Femur (tissue), 1 donor: ENCODE measurements at places on chromosomes 2 and 18.

DNA sequence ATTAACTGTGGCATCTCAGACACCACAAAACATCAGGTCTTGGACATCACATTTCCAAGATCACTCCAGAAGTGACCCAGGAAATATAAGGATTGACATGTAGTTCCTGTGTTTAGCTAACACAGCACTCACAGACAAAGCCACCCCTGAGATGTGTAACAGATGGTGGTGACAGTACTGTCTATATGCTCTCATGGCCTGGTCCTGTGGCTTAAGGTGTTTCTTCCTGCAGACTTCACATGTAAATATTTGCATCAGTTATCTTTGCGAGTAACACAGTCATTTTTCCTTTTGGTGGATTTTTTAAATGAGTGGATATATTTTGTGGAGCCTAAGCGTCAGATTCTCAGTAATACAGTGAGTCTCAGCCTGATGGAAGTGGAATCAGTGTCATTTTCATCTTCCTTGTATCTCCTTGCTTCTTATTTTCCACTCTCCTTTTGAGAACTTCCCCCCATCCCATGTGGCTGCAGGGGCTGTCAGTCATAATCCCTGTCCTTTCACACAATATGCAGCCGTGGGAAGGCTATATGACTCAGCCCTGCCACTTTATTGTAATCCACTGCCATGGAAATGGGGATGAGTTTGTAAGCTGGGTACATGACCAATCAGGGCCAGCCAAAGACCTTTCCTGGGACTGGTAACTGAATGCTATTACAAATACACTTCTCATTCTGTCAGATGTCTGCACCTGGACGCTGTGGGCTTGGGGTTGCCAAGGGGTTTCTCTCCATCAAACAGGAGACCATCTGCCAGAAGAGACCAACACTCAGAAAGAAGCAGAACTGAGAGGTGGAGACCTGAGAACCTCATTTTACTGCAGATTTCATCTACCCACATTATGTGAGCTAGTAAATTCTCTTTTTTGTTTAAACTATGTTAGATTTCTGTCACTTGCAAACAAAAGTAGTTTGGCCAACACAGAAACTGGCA lies 74.3 kb downstream of the ICOS start:
- DNase-seq: no peak

DNA sequence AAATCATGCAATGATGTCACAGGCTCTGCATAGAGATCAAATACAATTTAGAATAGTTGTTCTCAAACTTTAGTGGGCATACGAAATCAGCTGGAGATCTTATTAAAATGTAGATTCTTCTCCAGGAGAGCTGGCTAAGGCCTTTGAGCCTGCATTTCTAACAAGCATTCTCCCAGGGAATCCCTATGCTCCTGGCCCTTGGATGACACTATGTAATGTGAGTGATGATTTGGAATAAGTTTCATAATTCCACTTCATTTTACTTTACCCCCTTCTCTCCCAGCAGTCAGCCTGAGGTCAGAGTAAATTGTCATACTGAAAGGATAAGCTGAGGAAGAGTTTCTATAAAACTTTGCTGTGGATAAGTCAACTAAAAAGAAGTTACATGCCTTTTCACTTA lies 189.1 kb downstream of the UBE2E3 start:
- no peak for DNase-seq

- no peak for DNase-seq
Observed at GRCh38 chr2:133166031-133166430, 402.2 kb downstream of the NCKAP5 start.

GRCh38 chr2:80968450-80968849 lies 663.9 kb upstream of the LRRTM1 start:
- no peak for DNase-seq

- DNase-seq: no peak
Observed at GRCh38 chr2:233375490-233376314, 21.4 kb downstream of the DGKD start.

GRCh38 chr18:50879302-50880118 lies 592 bp downstream of the ME2 start:
- DNase-seq: peak; percentile 53

- no peak for DNase-seq
Observed at GRCh38 chr2:216618785-216619184, 14.4 kb upstream of the IGFBP2 start.

- no peak for DNase-seq
Observed at GRCh38 chr2:100240386-100240785, 81.9 kb downstream of the LONRF2 start.

DNA sequence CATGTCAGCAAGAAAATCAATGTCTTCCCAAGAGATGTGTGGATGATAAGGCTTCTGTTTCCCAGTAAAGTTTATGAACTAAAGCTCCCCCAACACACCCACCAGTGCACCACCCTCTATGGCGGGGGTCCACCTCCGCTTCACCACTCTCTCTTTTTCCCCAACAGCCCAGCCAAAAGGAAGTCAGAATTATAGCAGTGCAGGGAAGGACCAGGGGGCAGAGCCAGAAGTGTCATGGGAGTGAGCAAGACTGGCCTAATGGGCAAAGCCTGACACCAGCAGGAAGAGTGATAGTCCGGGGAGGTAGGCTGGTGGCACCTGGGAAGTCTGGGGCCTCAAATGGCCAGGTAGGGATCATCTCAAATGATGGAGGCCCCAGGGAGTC lies 167.7 kb downstream of the ZFP36L2 start:
- DNase-seq: no peak

DNA sequence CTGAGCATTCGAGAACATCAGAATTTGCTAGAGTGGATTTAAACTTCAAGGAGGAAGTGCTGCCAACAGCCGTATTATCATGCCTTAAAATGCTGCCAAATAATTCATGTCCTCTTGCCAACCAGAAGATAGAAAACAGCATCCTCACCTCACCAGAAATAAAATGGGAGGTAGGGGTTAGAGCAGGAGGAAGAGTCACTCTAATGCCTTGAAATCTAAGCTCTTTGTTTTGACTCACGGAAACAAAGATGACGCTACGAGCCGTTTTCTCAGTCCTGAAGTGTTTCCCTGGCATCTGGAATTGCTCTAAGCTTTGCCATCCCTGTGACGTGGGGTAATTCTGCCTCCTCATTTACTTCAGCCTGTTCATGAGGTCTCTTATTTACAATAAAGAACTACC lies 97.1 kb downstream of the PRPF40A start:
- no peak for DNase-seq

DNA sequence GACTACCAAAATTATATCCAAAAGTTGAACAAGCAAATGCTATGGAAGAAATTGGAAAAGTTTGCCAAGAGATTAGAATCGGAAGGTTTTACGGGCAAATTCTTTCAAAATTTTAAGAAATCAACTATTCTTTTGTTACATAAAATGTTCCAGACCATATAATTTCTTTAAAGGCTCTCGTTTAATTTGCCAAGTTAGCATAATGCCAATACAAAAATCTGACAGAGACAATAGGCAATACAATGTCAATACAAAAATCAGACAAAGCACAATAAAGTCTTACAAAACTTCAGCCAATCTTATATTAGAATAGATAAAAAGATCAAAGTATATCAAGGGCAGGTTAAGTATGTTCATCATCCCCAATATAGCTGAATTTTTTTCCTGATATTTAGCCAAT lies 224.2 kb downstream of the BCL11A start:
- no peak for DNase-seq

DNA sequence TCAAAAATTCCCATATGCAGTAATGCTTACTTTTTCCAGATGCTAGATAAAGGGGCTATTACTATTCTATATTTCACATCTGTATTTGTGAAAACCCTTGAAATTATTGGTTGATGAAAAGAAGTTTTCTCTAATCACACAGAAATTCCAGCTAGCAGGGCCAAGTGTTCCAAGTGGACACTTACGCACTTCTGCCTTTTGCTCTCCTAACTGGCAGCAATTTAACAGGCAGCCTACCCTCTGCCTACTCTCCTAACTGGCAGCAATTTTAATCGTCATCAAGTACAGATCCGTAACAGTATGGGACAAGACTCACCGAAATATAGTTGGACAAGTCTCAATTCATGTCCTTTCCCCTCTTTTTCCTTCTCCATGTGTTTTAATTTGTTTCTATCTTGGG lies 12.0 kb downstream of the LRRC30 start:
- DNase-seq: no peak
